ENCODE measurements at places on chromosomes 12 and 14.

GRCh38 chr12:61107118-61107517 lies 1153.1 kb upstream of the USP15 start:
- no peak for DNase-seq

DNA sequence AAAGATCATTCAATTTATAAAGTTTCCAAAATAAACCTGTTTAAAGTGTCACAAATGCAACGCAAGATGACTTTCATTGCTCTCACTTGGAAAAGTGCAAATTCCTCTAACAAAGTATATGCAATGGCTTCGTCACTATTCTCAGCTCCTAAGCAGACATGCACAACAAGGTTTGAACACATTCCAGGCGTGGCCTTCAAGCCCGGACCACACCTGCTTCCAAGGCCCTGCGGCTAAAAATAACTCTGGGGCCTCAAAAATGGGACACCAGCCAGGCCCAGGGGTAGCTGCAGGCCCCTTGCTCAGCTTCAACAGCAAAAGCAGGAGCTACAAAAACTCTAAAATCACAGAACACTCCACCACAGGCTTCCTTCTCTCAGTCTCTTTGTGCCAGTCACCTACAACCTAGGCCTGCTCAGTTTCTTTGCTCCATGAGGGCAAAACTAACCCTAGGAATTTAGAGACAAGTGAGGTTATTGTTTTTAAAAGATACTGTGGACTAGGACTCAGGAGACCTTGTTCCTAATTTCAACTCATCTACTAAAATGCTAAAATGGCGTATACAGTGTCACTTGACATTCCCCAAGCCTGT lies 29.3 kb downstream of the DUSP16 start:
- no peak for DNase-seq

GRCh38 chr12:131724534-131724933 lies 13.6 kb downstream of the SFSWAP start:
- DNase-seq: no peak

DNA sequence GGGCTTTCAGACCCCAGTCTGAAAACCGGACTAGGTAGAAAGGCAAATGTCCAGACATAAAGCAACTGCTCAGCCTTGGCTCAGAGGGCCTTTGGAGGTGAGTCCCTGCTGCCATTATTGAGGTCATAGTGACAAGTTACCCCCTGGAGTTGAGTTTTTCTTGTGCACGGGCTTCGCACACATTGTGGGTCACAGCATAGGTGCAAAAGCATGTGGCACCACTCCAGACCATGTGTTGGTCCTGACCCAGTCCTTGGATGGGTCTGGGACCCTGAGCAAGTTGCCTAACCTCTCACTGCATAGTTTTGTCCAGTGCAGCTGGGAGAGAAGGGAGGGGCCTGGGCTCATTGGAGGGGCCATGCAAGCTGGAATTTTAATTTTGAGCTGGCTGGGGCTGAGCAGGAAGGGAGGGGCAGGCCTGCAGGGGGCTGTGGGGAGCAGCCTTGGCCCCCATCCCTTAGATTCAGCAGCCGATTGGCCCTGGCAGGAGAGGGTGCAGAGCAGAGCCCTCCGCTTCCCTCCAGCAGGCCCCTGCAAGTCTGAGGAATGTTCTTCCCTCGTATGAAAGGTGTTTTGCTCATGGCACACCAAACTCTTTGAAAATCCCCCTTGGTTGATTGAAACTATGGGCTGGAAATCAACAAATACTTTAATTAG lies 4.2 kb upstream of the KRT5 start:
- DNase-seq: peak; percentile 87

GRCh38 chr12:49335955-49336644 lies 888 bp downstream of the C1QL4 start:
- no peak for DNase-seq

DNA sequence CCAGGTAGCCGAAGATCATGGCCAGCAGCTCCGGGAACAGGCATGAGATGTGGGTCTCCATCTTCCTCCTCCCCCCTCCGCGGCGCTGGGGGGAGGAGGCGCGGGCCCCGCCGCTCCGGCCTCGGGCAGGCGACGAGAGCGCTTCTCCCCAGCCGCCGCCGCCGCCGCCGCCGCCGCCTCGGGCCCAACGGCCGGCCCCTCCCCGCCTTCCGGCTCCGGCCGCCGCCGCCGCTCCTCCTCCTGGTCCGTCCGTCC lies 448 bp downstream of the FBXL14 start:
- no peak for DNase-seq

GRCh38 chr12:46627686-46628085 lies 198.1 kb downstream of the SLC38A4 start:
- DNase-seq: no peak

GRCh38 chr14:69135133-69135532 lies 17.8 kb downstream of the DCAF5 start:
- DNase-seq: no peak

- DNase-seq: no peak
Observed at GRCh38 chr14:75222208-75222701, 45.8 kb upstream of the TMED10 start.

GRCh38 chr12:20212658-20213555 lies 155.4 kb upstream of the PDE3A start:
- DNase-seq: peak; percentile 97

- no peak for DNase-seq
Observed at GRCh38 chr12:15767301-15767700, 21.9 kb downstream of the EPS8 start.

- no peak for DNase-seq
Observed at GRCh38 chr14:22419620-22420019, 169.4 kb downstream of the DAD1 start.

- DNase-seq: no peak
Observed at GRCh38 chr12:128444598-128444997, 177.6 kb downstream of the TMEM132C start.

DNA sequence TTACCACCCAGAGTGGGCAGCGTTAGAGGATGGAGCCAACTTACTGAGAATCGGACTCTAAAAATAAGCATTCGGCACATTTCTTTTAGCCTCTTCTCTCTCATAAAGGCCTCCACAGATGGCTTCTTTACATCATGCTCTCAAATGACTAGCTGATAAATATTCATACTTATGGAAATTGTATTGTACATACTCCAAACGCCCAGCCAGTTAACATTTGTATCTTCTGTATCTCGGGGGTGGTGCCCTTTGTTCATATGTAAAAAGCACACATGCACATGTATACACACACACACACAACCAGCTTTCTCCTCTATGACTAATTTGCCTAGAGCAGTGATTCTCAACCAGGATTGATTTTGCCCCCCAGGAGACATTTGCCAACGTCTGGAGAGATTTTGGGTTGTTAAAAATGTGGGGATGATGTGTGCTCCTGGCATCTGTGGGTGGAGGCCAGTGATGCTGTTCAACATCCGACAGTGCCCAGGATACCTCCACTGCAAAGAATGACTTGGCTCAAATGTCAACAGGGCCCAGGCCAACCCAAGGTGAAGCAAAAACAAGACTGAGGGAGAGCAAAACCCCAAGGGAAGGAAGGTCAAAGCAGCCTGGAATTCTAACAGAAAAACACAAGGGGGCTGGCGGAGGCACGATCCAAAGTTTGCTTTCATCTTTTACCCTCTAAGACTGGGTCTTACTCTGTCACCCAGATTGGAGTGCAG lies 15.2 kb upstream of the CDK2AP1 start:
- no peak for DNase-seq

- no peak for DNase-seq
Observed at GRCh38 chr14:104171029-104171697, 32.8 kb downstream of the KIF26A start.

GRCh38 chr14:46574221-46574977 lies 77.2 kb downstream of the RPL10L start:
- DNase-seq: no peak

- DNase-seq: no peak
Observed at GRCh38 chr12:1290716-1291115, 299.7 kb downstream of the ERC1 start.

GRCh38 chr14:72716476-72716875 lies 177.4 kb downstream of the DPF3 start:
- no peak for DNase-seq

DNA sequence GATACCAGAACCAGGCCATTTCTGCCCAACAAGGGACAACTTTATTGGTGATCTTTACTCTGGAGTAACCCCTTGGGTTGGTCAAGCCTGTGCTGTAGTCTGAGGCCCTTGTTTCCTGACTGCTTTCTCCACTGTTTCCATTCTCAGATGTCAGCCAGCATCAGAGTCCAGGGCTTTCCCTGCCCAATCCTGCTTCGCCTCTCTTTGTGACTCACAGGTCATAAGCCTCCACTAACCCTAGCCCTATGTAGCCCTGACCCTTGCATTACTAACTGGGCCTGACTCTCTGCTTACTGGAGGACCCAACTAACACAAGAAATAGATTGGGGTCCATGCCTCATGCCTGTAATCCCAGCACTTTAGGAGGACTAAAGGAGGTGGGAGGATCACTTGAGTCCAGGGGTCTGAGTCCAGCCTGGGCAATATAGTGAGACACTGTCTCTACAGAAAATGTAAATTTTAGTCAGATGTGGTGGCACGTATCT lies 8.6 kb upstream of the SNRNP35 start:
- no peak for DNase-seq

DNA sequence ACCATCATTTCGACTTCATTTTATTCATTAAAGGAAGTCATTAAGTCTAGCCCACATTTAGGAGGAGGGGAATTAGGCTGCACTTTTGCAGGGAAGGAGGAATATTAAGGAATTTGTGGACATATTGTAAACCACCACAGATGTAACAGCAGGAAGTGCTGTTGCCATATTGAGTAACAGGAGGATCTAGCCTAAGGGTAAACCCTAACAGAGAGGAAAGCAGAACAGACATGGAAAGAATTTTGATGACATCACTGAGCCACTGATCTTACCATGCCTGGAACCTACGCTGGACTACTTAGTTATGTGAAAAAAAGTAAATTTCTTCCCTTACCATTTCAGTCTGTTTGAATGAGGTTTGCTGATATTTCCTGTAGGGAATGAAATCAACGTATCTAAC lies 100.7 kb upstream of the ATF7IP start:
- DNase-seq: no peak

GRCh38 chr12:79961411-79961810 lies 26.5 kb upstream of the PPP1R12A start:
- no peak for DNase-seq

DNA sequence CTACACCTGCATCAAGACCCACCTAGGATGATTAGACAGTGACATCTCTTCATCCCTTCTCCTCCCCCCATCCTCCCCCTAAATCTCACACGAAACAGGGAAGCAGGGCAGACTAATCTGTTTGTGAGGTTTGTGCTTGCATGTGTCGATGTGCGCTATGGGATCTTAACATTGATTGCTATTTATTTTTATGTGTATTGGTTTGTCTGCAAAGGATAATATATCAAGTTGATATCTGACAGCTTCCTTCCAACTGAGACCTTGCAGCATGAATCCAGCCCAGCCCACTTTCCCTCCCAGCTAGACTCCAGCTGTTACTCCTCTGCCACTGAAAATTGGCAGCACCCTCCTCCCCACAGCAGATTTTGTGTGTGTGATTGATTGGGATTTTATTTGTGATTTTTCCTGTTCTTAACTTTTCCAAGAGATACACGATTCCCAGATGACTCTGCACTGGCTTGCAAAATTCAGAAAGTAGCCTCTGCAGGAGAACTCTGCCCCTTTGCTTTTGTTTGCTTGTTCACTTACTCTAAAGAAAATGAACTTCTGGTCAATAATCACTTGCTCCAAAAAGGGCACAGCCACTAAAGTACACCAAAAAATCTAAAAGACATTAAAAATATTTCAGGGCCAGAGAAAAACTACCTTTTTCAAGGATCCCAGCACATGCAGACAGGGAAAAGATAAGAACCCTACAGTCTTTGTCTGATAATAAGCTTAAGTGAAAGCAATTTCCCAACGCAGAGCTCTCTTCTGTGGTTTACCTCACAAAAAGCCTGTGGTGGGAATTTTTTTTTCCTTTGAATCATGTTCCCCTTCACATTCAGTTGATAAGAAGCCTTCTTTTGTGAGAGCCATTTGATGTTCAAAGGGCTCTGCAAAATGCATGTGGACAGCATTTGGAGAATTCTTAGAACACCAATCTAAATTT lies 222.1 kb downstream of the RPS29 start:
- DNase-seq: no peak

DNA sequence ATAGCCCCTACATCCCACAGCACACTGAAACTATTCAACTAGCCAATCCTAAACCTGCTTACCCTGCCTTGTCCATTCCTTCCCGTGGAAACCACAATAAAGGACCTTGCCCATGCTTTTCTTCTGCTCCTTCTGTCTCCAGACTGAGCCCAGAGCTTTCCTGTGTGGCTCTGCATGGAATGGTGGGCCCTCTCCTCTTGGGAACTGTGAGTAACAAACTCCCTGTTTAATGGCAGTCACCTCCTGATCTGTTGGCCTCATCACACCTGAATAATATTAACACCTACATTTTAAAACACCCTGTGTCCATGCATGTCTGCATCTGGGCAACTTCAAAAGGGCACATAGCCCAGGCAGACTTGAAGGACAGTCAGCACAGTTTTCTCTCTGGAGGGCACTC lies 12.4 kb downstream of the LGR5 start:
- DNase-seq: no peak

DNA sequence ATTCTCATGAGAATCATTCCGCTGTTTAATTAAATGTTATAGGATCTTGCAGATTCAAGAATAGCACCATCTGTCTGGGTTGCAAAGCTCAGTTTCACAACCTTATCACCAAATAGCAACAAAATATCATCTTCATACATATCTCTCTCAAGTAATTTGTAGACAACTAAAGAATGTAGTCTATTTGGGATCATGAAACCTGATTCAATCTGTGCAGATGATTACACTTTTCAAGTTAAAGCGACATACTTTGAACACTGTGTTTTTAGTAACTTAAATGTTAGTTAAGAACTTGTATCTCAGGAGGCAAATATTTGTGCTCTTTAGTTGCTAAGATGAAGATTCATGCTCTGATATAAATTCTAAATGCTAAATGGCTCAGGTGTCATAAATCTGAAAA lies 14.8 kb downstream of the MED13L start:
- no peak for DNase-seq

- no peak for DNase-seq
Observed at GRCh38 chr12:122537021-122537420, 10.0 kb downstream of the KNTC1 start.
